ENCODE measurements at places on chromosomes 1 and 21. TPM values are rescaled to one million over a fixed set of nuclear protein-coding genes. Genes with fewer than 3 reads are reported as not detected.

FCRL6 gene
- total RNA-seq, result 1.8 TPM

VANGL1 gene
- 4.9 TPM for total RNA-seq

CASQ1 gene
- 0.69 TPM for total RNA-seq

GRCh38 chr1:245444147-245444828, 289.5 kb downstream of the KIF26B start:
- DNase-seq, result no peak

DNA sequence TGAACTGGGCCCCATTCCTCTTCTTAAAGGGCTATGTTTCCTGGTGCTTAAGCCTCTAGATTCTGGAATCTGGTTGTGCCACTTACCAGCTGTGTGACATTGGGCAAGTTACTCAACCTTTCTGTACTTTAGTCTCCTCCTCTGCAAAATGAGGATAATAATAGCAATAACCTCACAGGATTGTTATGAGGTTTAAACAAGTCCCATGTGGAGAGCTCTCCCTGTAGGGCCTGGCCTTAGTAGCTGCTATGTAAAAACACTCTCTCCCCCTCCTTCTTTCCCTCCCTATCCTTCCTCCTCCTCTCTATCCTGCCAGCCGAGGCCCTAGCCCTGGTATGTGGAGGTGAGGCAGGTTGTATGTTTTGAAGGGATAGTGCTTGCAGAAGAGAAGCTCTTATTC, 8.2 kb upstream of the PEAR1 start:
- no peak for DNase-seq

GRCh38 chr1:152343006-152343405, 16.8 kb downstream of the FLG2 start:
- DNase-seq, result no peak

DNA sequence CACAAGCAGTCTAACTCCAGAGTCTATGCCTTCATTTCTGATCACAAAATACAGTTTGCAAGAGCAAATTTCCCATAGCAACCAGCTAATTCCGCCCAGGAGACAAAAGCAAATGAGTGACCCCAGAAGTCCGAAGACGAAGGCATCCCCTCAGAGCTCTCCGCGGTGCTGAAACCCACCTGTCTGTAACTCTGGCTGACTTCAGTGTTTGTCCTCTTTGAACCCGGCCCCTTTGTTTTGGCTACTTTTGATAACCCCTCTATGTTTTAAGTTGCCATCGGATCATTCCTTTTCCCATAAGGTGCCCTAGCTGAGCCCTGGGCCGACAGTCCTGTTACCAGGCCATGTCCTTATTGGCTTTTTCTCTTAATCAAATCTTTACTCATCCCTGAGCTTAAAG, 515.8 kb downstream of the PTPRU start:
- DNase-seq, result no peak

- DNase-seq, result no peak
Measured at GRCh38 chr1:154179946-154180687, 11.8 kb downstream of the TPM3 start.

DNA sequence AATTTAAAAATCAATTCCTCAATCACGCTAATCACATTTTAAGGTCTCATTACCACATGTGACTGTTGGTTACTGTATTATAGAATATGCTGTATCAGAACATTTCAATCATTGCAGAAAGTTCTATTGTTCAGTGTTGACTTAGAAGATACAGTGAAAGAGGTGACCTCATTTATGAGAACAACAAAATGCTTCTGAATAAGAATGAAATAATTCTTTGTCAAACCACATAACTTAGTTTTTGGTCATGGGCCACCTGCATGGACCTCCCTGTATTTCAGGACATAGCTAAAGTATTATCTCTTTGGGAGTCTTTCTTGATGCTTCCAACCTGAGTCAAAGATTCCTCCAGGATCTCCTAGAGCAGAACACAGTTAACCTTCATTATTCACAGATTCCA, 22.3 kb downstream of the MFSD2A start:
- no peak for DNase-seq

DNA sequence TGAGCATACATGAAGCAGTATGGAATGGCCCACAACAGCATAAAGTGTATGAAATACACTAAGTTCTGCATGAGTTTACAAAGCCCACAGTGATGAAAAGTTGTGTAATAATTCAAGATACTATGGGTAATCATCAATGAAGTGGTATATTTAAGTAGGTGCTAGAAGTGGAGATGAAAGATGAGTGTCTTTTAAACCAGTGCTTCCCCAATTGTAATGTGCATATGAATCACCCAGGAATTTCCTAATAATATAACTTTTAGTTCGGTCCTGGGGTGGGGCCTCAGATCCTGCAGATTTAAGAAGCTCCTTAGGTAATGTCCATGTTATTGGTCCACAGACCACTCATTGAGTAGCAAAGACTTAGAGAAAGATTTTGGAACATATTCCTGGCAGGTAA, 184.9 kb downstream of the DUSP10 start:
- DNase-seq, result no peak

GRCh38 chr1:246769306-246769705, 45.1 kb downstream of the SCCPDH start:
- no peak for DNase-seq

DNA sequence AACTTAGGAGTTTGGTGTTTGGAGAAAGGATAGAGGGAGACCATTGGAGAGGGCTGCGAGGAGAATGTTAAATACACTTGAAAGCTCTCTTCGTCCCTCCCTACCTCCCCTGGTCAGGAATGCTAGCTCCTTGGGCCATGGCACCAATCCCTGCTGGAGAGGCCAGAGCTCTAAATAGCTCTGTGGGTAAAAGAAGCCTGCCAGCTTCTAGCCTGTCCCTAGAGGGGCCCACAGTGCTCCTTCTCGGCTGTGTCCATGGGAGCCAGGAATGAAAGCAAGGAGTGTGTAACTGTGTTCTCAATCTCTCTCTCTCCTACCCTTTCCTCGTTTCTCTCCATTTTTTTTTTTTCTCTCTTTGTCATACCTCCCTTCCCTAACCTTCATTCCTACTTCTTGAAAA, at the start of gene CCDC190:
CCDC190 (minus strand) TSS at position 75 of the 400 bp plus-strand sequence. CDS start 1,529 bp downstream, outside the sequence.
- DNase-seq, result no peak

GRCh38 chr21:44426663-44427191, 28.6 kb upstream of the LRRC3 start:
- no peak for DNase-seq

DNA sequence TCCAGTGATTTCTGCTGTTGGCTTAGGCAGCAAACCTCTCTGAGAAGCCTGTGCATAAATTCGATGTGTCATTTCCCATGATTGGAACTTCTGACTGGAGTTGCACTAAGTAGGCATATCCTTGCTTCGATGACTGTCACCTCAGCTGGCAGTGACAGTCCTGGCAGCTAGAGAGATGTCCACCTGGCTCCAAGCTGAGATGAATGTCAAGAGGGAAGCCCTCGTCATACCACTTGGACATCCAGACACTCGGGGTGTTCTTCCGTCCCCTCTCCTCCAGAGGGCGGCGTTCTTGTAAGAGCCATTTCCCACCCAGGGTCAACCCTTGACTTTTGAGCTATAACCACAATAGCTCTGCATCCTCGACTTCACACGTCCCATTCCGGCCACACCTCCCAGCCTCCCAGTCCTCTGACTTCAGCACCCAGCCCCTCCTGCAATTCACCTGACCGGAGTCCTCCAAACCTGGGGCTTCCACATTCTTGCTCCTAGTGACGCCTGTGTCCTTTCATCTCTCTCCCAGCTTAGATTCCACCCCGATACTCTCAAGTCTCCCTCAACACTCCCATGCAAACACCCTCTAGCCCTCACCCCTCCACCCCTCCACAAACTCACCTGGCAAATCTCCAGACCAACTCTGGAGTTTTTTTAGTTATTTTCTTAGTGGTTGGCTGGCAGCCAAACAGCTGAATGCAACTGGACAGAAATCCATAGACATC, 17.3 kb downstream of the CA6 start:
- DNase-seq, result no peak
